ENCODE measurements at places on chromosomes 12 and 14.

- DNase-seq: no peak
Measured at GRCh38 chr12:78534311-78534710, 330.3 kb upstream of the SYT1 start.

GRCh38 chr12:94620621-94621020 lies 29.7 kb downstream of the TMCC3 start:
- DNase-seq: no peak

- peak; percentile 38 for DNase-seq
Measured at GRCh38 chr14:75223664-75224154, 47.3 kb upstream of the TMED10 start.

DNA sequence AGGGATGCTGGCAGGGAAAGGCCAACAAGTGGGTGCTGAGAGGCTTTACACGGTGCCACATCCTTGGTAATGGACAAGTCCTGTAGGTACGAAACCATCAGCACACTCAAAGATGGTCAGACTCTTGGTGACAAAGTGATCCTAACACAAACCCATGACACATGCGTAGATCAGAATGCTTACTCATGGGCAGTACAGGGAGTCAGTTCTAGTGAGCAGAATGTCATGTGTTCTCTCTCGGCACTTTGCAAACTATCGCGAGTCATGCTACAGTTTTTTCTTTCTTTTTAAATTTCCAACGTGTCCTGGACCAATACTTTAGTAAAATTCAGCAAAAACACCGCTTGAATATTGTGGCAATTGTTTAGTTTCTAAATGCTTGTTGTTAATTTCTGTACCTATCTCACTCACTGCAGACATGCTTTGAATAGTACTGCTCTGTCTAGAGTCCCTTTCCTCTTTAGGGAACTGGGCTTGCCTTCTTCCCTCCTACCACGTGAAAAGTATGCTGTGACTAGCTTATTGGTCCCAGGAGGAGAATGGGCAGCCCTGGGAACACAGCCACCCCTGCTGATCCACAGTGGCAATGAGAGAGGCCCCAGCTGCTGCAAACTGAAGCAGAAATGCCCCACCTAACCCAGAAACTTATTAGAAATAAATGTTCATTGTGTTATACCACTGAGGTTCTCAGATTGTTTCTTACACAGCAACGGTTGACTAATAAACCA lies 62.4 kb downstream of the UBR7 start:
- DNase-seq: peak; percentile 57

DNA sequence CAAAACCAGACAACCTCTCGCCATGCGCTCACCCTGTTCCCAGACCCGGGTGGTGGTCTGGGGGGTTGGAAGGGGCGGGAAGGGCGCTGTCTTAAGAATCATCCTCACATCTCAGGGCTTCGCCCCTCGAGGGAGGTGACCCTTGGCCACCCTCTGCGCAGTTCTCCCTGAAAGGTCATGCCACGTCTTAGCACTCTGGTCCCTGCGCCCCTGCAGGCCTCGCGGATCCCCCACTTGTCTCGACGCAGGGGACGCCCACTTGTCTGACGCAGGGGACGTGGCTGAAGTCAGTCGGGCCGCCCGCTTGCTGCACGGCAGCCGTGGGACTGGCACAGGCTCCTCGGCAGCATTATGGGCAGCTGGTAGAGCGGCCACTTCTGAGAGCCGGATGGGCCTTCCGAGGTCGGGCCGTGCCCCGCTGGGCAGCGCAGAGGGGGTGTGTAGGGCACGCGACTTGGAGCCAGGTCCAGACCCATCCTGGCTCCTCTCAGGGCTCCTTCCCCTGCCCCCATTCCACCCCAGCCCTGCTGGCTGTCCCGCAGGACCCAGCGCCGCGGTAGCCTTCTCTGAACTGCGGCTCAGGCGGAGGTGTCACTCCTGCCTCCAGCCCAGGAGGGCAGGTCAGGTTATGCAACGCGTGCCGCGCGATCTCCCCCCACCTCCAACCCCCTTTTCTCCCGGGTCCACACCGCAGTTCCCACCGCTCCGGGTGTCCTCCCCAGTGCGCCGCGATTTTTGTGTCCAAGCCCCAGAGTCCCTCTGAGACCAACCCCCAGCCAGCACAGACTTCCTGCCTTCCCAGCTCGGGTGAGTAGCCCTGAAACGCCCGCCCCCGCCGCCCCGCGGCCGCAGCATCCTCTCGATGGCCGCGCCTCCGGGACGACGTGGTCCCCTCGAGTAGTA lies 40.9 kb upstream of the CAPRIN2 start:
- peak; percentile 75 for DNase-seq

DNA sequence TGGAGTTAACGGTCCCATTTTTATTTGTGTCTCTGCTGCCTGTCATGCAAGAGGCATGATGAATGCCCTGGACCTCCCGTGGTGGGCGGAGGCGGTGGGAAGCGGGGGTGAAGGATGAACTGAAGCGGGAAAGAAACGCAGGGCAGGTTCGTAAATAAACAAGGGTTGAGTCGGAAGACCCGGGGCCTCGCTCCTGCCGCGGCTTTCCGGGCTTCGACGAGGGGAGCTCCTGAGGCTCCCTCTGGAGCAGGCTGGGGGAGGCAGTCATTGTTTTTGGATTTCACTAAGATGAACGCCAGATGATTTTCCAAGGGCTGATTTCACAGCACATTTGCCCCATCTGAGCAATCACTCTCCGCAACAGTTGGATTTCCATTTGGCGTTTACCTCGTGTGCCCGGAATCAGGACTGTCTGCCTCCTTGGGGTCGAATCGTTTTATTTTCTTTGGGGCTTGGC lies 130.2 kb downstream of the SLC38A6 start:
- no peak for DNase-seq
